Right atrium auricular region (tissue), 2 donors: ENCODE measurements at places on chromosomes 5 and 9. TPM values are rescaled to one million over a fixed set of nuclear protein-coding genes. Genes with fewer than 3 reads are reported as not detected.

The RAPGEF6 gene
- 10.0 TPM for total RNA-seq

- no peaks in the 10 kb centered on the region for H3K36me3 ChIP-seq
- H3K4me3 ChIP-seq: no peak overlapping the region
- H3K27ac ChIP-seq: no peak overlapping the region
- H3K4me1 ChIP-seq: no peaks in the 10 kb centered on the region
- DNase-seq: no peak
- no peaks in the 10 kb centered on the region for H3K27me3 ChIP-seq
These were observed 149.8 kb upstream of the SLC28A3 start for GRCh38 chr9:84490206-84490841.

DNA sequence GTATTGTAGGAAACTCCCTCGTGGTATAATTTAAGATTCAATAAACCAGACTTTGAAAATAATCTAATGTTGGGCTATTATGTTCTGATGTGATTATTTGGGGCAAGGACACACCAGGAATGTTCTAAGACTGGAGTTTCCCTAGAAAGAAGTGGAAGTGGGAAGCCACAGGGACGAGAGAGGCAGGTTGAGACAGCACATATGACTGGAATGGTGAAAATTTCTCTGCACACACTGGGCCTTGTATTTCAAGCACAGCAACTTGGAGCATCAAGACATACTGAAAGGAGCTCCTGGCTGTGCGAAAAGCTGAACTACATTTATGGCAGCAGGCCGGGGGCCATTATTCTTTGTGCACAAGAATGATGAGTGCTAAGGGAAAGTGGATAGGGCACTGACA, 98.2 kb downstream of the CETN3 start:
- no peak overlapping the region for H3K4me3 ChIP-seq
- H3K4me1 ChIP-seq: no peaks in the 10 kb centered on the region
- no peak overlapping the region for H3K27ac ChIP-seq
- DNase-seq: no peak

The C9orf152 gene
- not detected for total RNA-seq

DNA sequence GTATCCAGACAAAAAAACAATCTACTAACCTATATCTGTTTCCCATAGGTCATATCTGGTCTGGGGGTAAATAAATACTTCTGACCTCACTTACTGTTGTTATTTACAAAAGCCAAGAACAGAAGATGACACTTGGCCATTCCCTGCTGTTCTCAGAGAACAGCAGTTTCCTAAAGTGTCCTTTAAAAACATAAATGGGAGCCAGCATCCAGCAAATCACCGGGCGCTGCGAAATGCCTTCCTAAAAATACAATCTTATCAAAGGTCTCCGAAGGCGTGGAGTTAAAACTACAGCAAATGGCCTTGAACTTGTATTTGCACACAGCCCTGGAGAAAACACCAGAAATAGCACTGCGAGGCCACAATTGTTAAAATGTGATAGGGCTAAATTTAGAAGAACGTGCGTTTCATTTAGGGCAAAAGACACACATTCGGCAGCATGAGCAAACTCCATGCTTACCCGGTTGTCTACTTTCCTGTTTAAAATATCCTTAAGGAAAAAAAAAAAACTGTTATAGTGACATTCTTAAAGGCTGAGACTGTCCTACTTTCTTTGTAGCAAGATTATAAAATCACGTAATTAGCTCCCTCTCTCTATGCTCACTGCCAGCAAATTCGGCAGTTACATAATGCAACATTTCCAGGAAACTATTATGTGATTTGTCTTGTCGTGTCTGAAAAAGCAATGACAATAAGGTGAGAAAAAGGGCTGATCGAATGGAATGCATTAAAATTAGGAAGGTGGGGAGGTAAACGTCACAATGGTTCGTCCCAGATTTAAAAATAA, 1.5 kb downstream of the NFIL3 start:
- peaks cover 54% of the 10 kb centered on the region for H3K4me1 ChIP-seq
- DNase-seq: no peak
- no peaks in the 10 kb centered on the region for H3K36me3 ChIP-seq
- H3K27ac ChIP-seq: peak overlapping the region; percentile 95

DNA sequence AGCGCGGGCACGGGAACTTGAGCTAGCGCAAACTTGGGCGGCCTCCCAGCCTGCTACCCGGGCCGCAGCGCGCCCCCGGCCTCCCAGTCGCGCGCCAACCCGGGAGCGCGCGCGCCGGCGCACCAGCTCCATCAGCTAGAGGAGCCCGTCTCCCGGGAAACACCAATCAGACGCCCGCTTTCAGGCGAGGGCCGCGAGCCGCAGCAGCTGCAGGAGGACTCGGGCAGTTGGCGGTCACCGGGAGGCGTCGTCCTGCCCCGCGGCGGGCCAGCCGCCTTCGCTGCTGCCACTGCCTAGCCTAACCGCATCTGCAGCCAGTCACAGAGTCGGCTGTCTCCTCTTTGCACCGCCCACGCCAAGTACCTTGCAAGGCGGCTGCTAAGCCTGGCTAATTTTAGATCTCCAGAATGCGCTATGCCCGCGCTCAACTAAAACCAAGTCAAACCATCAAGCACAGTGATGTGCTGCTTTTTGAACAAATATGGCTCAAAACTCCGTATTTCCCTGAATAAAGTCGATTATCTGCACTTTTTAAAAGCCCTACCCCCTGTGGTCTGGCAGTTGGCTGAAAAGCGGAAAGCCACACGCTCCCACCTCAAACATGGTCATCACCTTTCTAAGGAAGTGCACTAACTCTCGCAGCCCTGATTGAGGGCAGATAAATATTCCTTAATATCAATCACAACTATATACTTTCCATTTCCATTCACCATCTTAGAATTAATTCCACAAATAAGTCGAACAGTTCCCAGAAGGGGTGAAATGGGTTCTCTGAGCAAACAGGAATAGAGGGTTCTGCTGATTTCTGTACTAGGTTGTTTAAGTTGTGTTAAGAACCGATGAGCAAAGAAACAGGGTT, 221.8 kb downstream of the MEF2C start:
- peaks cover 40% of the 10 kb centered on the region for H3K27me3 ChIP-seq

GRCh38 chr9:19102181-19102630, 498 bp downstream of the HAUS6 start:
- no peaks in the 10 kb centered on the region for H3K4me1 ChIP-seq
- DNase-seq: no peak
- H3K36me3 ChIP-seq: no peaks in the 10 kb centered on the region

The CENPK gene
- total RNA-seq: not detected

GRCh38 chr5:138752341-138752950, 779 bp upstream of the CTNNA1 start:
- H3K27me3 ChIP-seq: no peaks in the 10 kb centered on the region
- H3K4me1 ChIP-seq: peaks cover 36% of the 10 kb centered on the region
- no peak for DNase-seq
- peak overlapping the region; percentile 100 for H3K27ac ChIP-seq

DNA sequence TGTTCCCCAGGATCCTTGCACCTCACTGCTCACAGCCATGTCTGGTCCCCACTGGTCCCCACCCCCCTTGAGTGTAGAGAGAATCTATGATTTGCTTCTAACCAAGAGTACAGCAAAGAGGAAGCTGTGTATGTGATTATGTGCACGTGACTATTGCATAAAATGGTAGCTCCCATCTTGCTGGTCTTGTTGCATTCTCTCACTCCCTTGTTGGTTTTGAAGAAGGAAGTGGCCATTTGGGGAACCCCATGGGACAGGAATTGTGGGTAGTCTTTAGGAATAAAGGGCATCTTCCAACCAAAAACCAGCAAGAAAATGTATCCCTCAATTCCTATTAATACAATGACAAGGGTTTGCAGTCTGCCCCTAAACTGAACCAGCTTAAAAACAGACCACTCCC, 5.2 kb upstream of the FCN2 start:
- H3K27me3 ChIP-seq: no peaks in the 10 kb centered on the region
- no peak overlapping the region for H3K27ac ChIP-seq
- H3K4me1 ChIP-seq: peaks cover 12% of the 10 kb centered on the region
- H3K36me3 ChIP-seq: no peaks in the 10 kb centered on the region
- H3K4me3 ChIP-seq: no peak overlapping the region

GRCh38 chr9:121985792-121986494, 107.2 kb downstream of the TTLL11 start:
- H3K27ac ChIP-seq: peak overlapping the region; percentile 31
- H3K36me3 ChIP-seq: no peaks in the 10 kb centered on the region
- H3K4me3 ChIP-seq: no peak overlapping the region
- H3K4me1 ChIP-seq: no peaks in the 10 kb centered on the region
- peak; percentile 87 for DNase-seq

DNA sequence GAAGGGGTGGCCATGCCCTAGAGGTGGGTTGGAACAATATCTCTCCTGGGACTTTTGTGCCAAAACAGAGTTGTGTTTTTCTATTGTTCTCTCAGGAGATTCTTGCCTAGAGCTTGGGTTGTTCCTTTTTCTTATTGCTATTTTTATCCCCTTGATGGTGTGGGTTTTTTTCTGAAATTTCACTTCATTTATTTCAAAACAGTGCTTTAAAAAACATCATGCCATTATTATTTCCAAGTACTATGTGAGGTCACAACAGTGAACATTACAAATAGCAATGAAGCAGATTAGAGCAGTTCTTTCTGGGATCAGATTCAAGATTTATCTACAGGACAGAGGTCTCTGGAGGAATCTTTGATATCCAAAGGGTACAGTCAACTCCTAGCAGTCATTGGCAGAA, 76.6 kb downstream of the ACTBL2 start:
- H3K4me3 ChIP-seq: no peak overlapping the region
- no peak for DNase-seq
- no peaks in the 10 kb centered on the region for H3K27me3 ChIP-seq
- H3K27ac ChIP-seq: peak overlapping the region; percentile 63

DNA sequence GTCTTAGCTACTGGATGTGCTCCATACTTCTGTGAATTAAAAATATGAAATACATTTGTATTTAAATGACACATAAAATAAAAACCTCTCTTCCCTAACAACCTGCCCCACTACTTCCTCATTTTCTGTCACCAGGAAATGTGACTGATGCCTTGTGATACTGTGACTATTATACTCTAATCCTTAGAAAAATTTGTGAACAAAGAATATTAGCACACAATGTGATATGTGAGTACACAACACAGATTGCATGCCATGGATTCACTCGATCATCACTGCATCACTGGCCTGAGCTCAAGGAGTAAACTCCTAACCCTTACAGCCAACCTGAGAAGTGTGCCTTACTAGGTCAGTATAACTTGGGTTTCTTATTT, 281.0 kb downstream of the EFNA5 start:
- no peak overlapping the region for H3K27ac ChIP-seq
- H3K4me1 ChIP-seq: peaks cover 24% of the 10 kb centered on the region
- no peaks in the 10 kb centered on the region for H3K27me3 ChIP-seq

The GFPT2 gene
- 25.4 TPM for total RNA-seq

The ANKS6 gene
- total RNA-seq: 3.3 TPM

DNA sequence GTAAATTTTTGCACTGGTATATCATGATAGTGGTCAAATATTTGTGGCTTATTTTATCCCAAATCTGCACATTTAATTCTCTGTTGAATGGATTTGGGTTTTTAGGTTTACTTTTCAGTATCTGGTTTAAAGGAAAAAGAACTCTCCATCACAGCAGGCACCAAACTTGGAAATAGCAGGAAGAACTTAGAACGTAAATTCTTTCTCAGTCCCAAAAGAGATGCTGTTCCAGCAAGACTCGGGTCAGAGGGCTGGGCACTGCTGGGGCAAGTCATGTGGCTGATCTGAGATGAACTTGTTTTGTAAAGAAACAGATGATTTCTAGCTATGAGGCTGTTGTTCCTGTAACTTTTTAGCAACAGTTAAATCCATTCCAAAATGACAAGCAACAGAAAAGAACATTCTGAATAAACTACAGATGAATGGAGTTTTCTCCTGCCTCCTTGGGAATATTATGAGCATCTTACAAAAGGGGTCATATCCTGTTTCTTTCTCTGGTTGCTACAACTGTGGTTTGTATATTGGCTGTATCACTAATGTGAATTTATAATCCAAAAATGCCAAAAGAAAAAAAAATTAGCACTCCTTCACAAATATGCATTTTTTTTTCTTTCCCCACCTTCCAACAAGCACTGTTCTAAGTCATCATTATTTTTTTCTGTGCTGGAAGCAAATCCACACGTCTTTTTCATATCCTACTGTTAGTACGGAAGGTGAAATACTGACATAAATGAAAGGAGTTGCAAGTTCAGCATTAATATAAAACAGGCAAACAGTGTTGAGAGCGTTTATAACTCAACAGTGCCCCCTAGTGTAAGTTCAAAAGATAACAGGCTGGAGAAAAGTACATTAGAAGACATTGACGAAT, 31.1 kb downstream of the OR2K2 start:
- peak; percentile 70 for DNase-seq
- H3K36me3 ChIP-seq: no peaks in the 10 kb centered on the region
- peak overlapping the region; percentile 36 for H3K27ac ChIP-seq
- no peaks in the 10 kb centered on the region for H3K27me3 ChIP-seq
- H3K4me1 ChIP-seq: no peaks in the 10 kb centered on the region
- H3K4me3 ChIP-seq: no peak overlapping the region

DNA sequence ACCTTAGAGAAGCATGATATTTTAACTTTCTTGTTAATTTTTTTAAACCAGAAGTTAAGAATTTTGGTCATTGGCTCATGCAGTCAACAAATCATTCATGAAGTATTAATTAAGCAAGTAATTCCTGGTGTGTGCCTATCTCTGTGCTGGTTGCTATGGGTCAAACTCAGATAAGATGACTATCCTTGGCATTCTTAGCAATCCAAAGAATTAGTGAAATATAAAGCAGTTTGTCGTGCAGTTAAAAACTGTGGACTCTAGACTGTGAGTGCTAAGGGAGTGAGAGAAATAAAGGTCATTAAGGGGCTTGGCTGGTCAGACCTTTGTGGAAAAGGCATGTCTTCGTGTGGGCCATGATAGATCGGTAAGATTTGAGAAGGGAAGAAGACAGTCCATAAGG, 4.8 kb downstream of the CYFIP2 start:
- no peaks in the 10 kb centered on the region for H3K4me1 ChIP-seq
- H3K27ac ChIP-seq: peak overlapping the region; percentile 87
- H3K4me3 ChIP-seq: no peak overlapping the region
- no peak for DNase-seq
- no peaks in the 10 kb centered on the region for H3K36me3 ChIP-seq

The CCDC187 gene
- not detected for total RNA-seq

GRCh38 chr5:54390015-54390414, 65.5 kb upstream of the HSPB3 start:
- no peak overlapping the region for H3K27ac ChIP-seq
- no peak overlapping the region for H3K4me3 ChIP-seq
- no peaks in the 10 kb centered on the region for H3K27me3 ChIP-seq
- peaks cover 22% of the 10 kb centered on the region for H3K4me1 ChIP-seq
- no peak for DNase-seq

The GALNT12 gene
- 2.7 TPM for total RNA-seq

GRCh38 chr9:20624201-20625002, 2.1 kb upstream of the MLLT3 start:
- peak; percentile 73 for DNase-seq
- peak overlapping the region; percentile 92 for H3K27ac ChIP-seq
- H3K27me3 ChIP-seq: no peaks in the 10 kb centered on the region
- H3K36me3 ChIP-seq: no peaks in the 10 kb centered on the region

- no peak overlapping the region for H3K27ac ChIP-seq
- no peaks in the 10 kb centered on the region for H3K27me3 ChIP-seq
- no peaks in the 10 kb centered on the region for H3K4me1 ChIP-seq
- H3K4me3 ChIP-seq: no peak overlapping the region
- no peak for DNase-seq
These were observed 491.9 kb upstream of the TUSC1 start for GRCh38 chr9:26170190-26170589.

GRCh38 chr5:159899067-159900049, 16.9 kb upstream of the ADRA1B start:
- no peaks in the 10 kb centered on the region for H3K36me3 ChIP-seq
- no peaks in the 10 kb centered on the region for H3K27me3 ChIP-seq
- H3K4me3 ChIP-seq: no peak overlapping the region
- H3K4me1 ChIP-seq: no peaks in the 10 kb centered on the region
- DNase-seq: no peak

The ANKRD18A gene
- total RNA-seq: 1.3 TPM

GRCh38 chr5:29229461-29229860, 1964.0 kb upstream of the CDH6 start:
- DNase-seq: no peak
- H3K36me3 ChIP-seq: no peaks in the 10 kb centered on the region
- H3K27me3 ChIP-seq: no peaks in the 10 kb centered on the region
- no peak overlapping the region for H3K27ac ChIP-seq
- no peak overlapping the region for H3K4me3 ChIP-seq
- H3K4me1 ChIP-seq: no peaks in the 10 kb centered on the region
